Neural cell (in vitro differentiated cells): ENCODE measurements at places on chromosomes 2 and 18. TPM values are rescaled to one million over a fixed set of nuclear protein-coding genes. Genes with fewer than 3 reads are reported as not detected.

The ASB18 gene
- polyA plus RNA-seq: not detected in 2 replicates

The LYPD1 gene
- 78.2 and 104 TPM in 2 replicates for polyA plus RNA-seq

The MRPL30 gene
- 43.1 and 49.0 TPM in 2 replicates for polyA plus RNA-seq

The SLC35F6 gene
- polyA plus RNA-seq: 10.8 and 21.2 TPM in 2 replicates

The UGT1A9 gene
- not detected in 2 replicates for polyA plus RNA-seq

The C18orf32 gene
- polyA plus RNA-seq: 573 and 594 TPM in 2 replicates

The ZNF397 gene
- 58.7 and 65.2 TPM in 2 replicates for polyA plus RNA-seq
